ENCODE measurements at places on chromosomes 7 and 10. TPM values are rescaled to one million over a fixed set of nuclear protein-coding genes. Genes with fewer than 3 reads are reported as not detected.

ASIC3 gene
- 9.1 TPM for total RNA-seq

DNA sequence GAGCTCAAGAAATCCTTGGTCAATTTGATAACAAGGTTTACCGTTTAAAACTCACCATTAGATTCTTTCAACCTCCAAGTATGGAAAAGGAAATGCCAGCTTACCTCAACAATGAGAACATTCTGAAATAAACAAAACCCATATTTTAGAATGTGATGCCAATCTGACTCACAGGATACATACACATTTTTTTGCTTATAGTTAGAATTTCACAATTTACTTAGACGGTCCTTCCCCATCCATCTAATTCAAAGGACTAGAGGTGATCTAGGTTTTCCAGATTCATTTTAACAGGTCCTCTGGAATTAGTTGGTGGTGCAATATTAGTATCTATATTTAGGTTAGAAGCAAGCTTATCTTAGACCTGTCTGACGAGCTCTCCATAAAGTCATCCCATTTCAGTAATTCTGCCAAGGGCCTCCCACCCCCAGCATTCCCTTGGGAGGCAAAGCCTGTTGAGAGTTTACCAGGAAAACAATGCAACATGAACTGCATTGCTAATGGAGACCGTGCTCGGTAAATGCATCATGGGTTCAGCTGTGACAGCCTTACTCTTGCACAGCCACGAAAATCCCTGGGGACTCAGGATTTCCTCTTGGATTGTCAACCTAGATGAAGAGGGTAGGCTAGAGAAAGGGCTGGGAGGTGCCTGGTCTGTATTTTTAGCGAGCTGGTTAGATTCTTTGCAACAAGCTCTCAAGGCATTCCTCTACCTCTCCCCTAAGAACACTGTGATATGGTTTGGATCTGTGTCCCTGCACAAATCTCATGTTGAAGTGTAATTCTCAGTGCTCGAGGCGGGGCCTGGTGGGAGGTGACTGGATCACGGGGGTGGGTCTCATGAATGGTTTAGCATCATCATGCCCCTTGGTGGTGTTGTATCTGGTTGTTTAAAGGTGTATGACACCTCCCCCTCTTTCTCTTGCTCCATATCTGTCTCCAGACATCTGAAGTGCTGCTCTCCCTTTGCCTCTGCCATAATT lies 93.8 kb downstream of the PRTFDC1 start:
- no peak for DNase-seq
- H3K27ac ChIP-seq = no peak overlapping the region
- peaks cover 1% of the 10 kb centered on the region for H3K36me3 ChIP-seq
- no peaks in the 10 kb centered on the region for H3K4me1 ChIP-seq

WIPF3 gene
- 0.08 TPM for total RNA-seq

PVRIG gene
- total RNA-seq = 30.1 TPM

BLVRA gene
- total RNA-seq = 26.2 TPM

SPACDR gene
- 1.7 TPM for total RNA-seq

DNA sequence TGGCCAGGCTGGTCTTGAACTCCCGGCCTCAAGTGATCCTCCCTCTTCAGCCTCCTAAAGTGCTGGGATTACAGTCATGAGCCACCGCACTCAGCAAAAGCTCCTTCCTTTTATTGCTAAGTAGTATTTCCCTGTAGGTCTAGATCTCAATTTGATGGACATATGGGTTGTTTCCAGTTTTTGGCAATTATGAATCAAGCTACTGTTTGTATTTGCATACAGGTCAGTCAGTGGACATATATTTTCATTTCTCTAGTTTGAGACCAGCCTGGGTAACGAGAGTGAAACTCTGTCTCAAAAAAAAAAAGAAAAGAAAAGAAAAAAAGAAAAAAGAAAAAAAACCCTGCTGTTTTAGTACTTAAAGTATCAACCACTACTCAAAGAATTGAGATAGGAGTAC lies 6.4 kb upstream of the PRKRIP1 start:
- H3K36me3 ChIP-seq = peaks cover 5% of the 10 kb centered on the region
- DNase-seq = no peak
- peak overlapping the region; percentile 89 for H3K27ac ChIP-seq
- H3K4me1 ChIP-seq = peaks cover 5% of the 10 kb centered on the region
- no peaks in the 10 kb centered on the region for H3K27me3 ChIP-seq

- H3K4me3 ChIP-seq = no peak overlapping the region
- DNase-seq = no peak
- H3K27ac ChIP-seq = no peak overlapping the region
- peaks cover 21% of the 10 kb centered on the region for H3K4me1 ChIP-seq
- H3K27me3 ChIP-seq = no peaks in the 10 kb centered on the region
Observed at GRCh38 chr7:28110427-28111012, 70.1 kb downstream of the JAZF1 start.

GRCh38 chr10:10605551-10606081 lies 412.1 kb upstream of the CELF2 start:
- peaks cover 33% of the 10 kb centered on the region for H3K27me3 ChIP-seq
- H3K4me3 ChIP-seq = no peak overlapping the region
- DNase-seq = no peak
- no peaks in the 10 kb centered on the region for H3K36me3 ChIP-seq

DNA sequence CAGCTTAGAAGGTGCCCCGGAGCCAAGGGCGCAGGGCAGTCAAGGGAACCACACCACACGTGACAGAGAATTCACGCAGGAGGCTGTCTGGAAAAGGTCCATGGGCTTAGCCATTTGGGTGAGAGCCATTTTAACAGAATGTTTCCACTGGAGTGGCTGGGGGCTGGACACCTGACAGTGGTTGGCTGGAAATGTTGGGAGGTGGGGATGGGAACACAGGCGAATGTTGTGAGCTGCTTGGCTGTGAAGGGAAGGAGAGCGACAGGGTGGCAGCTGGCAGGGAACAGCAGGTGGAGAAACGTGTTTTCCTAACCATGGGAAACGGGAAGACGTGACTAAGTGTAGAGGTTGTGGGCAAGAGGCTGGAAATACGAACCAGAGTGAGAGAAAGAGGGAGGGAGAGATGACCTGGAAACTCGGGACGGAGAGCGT lies 100.5 kb upstream of the ZNF32 start:
- no peaks in the 10 kb centered on the region for H3K36me3 ChIP-seq
- H3K4me1 ChIP-seq = no peaks in the 10 kb centered on the region
- H3K27ac ChIP-seq = no peak overlapping the region
- H3K27me3 ChIP-seq = no peaks in the 10 kb centered on the region
- H3K4me3 ChIP-seq = no peak overlapping the region

DNA sequence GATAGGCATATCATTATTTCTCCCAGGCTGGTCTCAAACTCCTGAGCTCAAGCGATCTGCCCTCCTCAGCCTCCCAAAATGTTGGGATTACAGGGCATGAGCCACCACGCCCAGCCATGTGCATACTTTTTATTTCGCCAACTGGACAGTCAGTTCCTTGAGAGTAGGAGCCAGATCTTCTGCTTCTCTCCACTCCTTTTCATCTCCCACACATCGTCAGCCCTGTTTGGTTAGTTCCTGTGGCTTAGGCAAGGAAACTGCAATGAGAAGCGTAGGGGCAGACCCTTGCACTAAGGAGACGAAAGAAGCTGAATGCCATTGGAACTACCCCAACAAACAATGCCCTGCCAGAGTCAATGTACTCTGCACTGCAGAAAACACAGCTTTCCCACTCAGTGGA lies 178.2 kb downstream of the TRIL start:
- H3K27ac ChIP-seq = no peak overlapping the region
- no peaks in the 10 kb centered on the region for H3K36me3 ChIP-seq
- DNase-seq = no peak
- H3K4me3 ChIP-seq = no peak overlapping the region
- no peaks in the 10 kb centered on the region for H3K27me3 ChIP-seq

- H3K4me3 ChIP-seq = no peak overlapping the region
- peaks cover 7% of the 10 kb centered on the region for H3K27me3 ChIP-seq
Observed at GRCh38 chr7:339062-339342, 49.0 kb downstream of the FOXL3 start.

MBL2 gene
- not detected for total RNA-seq

- no peaks in the 10 kb centered on the region for H3K27me3 ChIP-seq
- no peaks in the 10 kb centered on the region for H3K36me3 ChIP-seq
- no peaks in the 10 kb centered on the region for H3K4me1 ChIP-seq
- H3K27ac ChIP-seq = no peak overlapping the region
- no peak overlapping the region for H3K4me3 ChIP-seq
Observed at GRCh38 chr7:19970514-19970913, 197.1 kb upstream of the TMEM196 start.

- H3K4me3 ChIP-seq = no peak overlapping the region
- H3K27ac ChIP-seq = no peak overlapping the region
- no peaks in the 10 kb centered on the region for H3K36me3 ChIP-seq
- H3K27me3 ChIP-seq = peaks cover 6% of the 10 kb centered on the region
- H3K4me1 ChIP-seq = peaks cover 5% of the 10 kb centered on the region
Observed at GRCh38 chr7:131173145-131173890, 154.4 kb upstream of the MKLN1 start.

- H3K27me3 ChIP-seq = no peaks in the 10 kb centered on the region
- no peak for DNase-seq
- H3K4me1 ChIP-seq = peaks cover 41% of the 10 kb centered on the region
- H3K36me3 ChIP-seq = peaks cover 8% of the 10 kb centered on the region
- H3K4me3 ChIP-seq = peak overlapping the region; percentile 92
- peak overlapping the region; percentile 97 for H3K27ac ChIP-seq
Observed at GRCh38 chr10:32347363-32348022, 535 bp upstream of the EPC1 start.

DNA sequence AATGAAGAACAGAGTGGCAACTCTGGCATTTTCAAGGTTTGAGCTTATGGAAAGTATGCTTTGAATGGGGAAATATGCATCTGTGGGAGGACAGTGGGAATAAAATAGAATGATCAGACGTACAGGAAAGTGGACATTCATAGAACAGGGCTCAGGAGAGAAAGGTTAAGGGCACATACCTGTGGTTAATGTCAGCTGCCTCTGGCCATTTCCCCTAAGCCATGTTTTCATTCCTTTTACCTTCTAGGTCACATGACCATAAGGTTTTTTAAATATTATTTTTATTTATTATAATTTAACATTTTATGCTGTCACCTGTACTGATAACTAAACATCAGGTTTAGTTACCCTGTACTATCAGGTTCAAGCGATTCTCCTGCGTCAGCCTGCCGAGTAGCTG lies 52.8 kb downstream of the LRRC4 start:
- H3K4me1 ChIP-seq = peaks cover 5% of the 10 kb centered on the region
- no peak for DNase-seq
- H3K27me3 ChIP-seq = no peaks in the 10 kb centered on the region

CLDN3 gene
- not detected for total RNA-seq

MYPN gene
- total RNA-seq = not detected

DNA sequence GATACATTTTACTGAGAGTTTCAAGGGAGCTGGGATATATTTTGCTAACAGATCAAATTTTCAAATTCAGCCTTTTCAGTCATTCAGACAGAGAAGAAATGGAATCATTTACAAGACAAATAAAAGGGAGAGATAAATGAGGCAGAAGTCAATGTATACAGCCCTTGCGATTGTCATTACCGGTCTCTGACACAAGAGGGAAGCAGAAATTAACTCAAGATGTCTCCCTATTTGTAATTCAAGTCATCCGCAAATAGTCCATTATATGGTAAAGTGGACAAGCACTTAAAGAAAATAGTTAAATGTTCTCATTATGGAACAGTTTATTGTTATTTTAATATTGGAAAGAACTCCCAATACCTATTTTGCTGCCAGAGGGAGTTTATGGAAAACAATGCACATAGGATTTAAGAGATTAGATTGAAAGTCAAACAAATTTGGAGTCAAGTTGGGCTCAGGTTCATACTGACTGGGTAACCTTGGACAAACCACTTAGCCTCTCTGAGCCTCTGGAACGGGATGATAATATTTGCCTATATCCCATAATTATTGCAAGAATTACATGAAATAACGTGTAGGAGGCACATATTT lies 89.3 kb upstream of the PRKCQ start:
- H3K27me3 ChIP-seq = no peaks in the 10 kb centered on the region
- H3K36me3 ChIP-seq = no peaks in the 10 kb centered on the region
- H3K27ac ChIP-seq = no peak overlapping the region
- no peak overlapping the region for H3K4me3 ChIP-seq

DNA sequence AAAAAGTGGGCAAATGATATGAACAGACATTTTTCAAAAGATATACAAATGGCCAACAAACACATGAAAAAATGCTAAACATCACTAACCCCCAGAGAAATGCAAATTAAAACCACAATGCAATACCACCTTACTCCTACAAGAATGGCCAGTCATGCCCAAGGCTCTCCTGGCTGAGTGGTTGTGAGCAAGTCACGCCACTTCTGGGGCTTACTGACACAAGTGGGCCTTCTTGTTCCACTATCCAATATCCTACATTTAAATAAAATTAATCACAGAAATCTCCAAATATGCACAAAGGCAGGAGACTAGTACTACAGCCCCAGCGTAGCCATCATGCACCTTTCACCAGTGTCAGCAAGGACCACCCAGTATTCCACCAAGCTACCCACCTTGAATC lies 181.9 kb downstream of the TNS3 start:
- H3K27me3 ChIP-seq = peaks cover 5% of the 10 kb centered on the region
- DNase-seq = no peak
- H3K27ac ChIP-seq = no peak overlapping the region
- no peaks in the 10 kb centered on the region for H3K4me1 ChIP-seq
- no peaks in the 10 kb centered on the region for H3K36me3 ChIP-seq

- H3K36me3 ChIP-seq = peaks cover 5% of the 10 kb centered on the region
- H3K27me3 ChIP-seq = peaks cover 5% of the 10 kb centered on the region
- peaks cover 27% of the 10 kb centered on the region for H3K4me1 ChIP-seq
- no peak overlapping the region for H3K4me3 ChIP-seq
- DNase-seq = no peak
Observed at GRCh38 chr7:127413326-127413725, 20.8 kb upstream of the ZNF800 start.

- peak; percentile 92 for DNase-seq
- peaks cover 33% of the 10 kb centered on the region for H3K4me1 ChIP-seq
- H3K4me3 ChIP-seq = peak within 1 kb of the TSS; percentile 98
- H3K36me3 ChIP-seq = peaks cover 9% of the 10 kb centered on the region
Observed at GRCh38 chr10:97736902-97737769, at the start of gene ZFYVE27. Gene ZFYVE27, plus strand, starts transcription at chr10:97737128. Its CDS starts 1,350 bp downstream, at chr10:97738478.

SPDYE1 gene
- not detected for total RNA-seq

CCDC172 gene
- total RNA-seq = not detected

GRCh38 chr10:132447446-132448247 lies 50.6 kb downstream of the PWWP2B start:
- H3K4me3 ChIP-seq = peak overlapping the region; percentile 89
- no peaks in the 10 kb centered on the region for H3K27me3 ChIP-seq
- DNase-seq = peak; percentile 77
- peaks cover 28% of the 10 kb centered on the region for H3K4me1 ChIP-seq
- H3K36me3 ChIP-seq = no peaks in the 10 kb centered on the region

DNA sequence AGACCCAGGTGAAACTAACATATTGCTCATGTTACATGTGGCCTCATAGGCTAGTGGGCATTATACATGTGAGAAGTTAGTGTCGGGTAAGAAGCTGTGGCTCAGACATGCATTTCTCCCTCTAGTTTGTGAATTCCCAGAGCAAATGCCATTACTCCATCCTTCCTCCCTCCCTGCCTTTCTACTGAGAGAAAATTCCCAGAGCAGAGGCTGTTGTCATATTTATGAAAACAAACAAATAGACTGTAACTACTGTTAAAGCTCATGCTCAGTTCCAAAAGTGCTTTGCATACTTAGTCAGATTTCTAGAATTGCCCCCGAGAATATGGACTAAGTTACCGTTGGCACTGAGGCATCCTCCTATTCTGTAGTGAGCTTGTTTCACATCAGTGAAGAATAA lies 29.0 kb downstream of the ZNRF2 start:
- H3K4me3 ChIP-seq = no peak overlapping the region
- H3K36me3 ChIP-seq = no peaks in the 10 kb centered on the region
- H3K27me3 ChIP-seq = no peaks in the 10 kb centered on the region
- peaks cover 53% of the 10 kb centered on the region for H3K4me1 ChIP-seq
- DNase-seq = no peak
- H3K27ac ChIP-seq = peak overlapping the region; percentile 3

MOSPD3 gene
- total RNA-seq = 16.4 TPM

All from T-helper 17 cell (primary cell).